Tongue (tissue), 3 donors: ENCODE measurements at places on chromosomes 7 and 10.

GRCh38 chr10:78645169-78645686 is 423.5 kb upstream of the ZMIZ1 start:
- no peak for DNase-seq

- DNase-seq: no peak
Observed at GRCh38 chr7:44215531-44215930, 14.8 kb downstream of the YKT6 start.

DNA sequence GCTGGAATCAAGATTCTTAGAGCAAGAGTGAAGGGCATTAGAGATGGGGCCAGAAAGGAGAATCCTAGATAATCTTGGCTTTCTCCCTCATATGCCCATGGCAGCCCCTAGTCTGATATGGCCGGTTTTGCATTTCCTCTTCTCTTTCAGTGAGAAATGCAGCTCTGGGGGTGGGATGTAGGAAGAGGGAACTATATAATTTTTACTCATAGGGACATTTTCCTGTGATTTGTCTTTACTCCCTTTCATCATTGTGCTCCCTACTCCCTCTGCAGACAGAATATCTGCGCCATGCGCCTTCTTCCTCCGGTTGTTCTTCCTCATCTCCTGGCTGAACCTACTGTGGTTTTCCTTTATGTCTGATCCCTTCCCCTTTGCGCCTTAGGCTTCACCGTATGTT is 16.8 kb upstream of the CHCHD1 start:
- DNase-seq: no peak

- peak; percentile 62 for DNase-seq
Observed at GRCh38 chr7:977326-978048, 2.1 kb upstream of the COX19 start.

GRCh38 chr10:91925022-91925320 is 1.4 kb downstream of the BTAF1 start:
- DNase-seq: no peak

DNA sequence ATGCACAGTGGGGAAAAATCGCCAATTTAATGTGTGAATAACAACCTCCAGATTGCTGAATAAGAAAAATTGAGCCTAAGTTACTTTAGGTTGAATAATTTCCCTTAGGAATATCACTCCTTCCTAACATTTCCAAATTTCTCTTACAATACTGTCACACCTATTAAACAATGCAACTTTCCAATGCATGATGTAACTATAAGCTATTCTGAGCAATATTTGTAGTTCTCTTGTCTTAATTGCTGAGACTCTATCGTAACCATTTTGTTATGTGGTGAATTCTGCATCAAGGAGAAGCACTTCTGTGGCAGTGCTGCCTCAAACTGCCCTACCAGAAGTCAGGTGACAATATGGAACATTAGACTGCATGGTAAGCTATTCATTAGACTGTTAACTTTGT is 386.7 kb upstream of the LRRN3 start:
- DNase-seq: no peak

DNA sequence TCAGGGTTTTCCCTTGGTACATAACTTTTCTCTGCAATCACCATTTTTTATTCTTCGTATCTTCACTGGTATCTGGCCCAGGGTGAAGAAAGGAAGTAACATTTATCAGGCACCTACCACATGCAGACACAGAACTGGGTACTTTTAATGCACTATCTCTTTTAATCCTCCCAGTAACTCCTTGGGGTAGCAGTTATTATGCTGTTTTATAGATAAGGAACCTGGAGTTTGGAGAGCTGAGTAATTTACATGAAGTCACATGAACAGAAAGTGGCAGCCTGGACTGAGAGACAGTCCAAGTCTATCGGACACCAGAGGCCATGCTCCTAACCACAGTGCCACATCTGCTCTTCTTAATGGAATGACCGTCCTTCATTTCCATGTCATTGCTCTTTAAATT is 117.1 kb upstream of the PODXL start:
- no peak for DNase-seq

GRCh38 chr10:93584445-93584844 is 16.6 kb downstream of the RBP4 start:
- DNase-seq: no peak

GRCh38 chr10:132033632-132034031 is 32.1 kb upstream of the JAKMIP3 start:
- DNase-seq: no peak

DNA sequence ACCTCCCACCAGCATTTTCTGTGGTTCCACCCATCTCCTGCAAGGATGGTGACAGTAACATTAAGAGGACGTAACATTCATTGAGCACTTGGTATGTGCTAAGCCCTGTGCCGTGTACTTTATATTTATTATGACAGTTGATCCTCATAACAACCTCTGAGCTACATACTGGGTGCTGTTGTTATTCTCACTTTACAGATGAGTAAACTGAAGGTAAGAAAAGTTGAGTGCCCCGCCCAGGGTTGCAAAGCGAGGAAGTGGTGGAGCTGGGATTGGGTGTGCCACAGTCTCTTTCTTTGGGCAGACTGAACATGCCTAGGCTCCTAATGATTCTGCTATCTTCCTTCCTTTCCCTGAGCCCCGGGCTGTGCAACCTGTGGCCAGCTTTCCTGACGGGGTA is 107.4 kb downstream of the SH3PXD2A start:
- DNase-seq: no peak

GRCh38 chr7:82945056-82945455 is 217.6 kb downstream of the PCLO start:
- DNase-seq: no peak

DNA sequence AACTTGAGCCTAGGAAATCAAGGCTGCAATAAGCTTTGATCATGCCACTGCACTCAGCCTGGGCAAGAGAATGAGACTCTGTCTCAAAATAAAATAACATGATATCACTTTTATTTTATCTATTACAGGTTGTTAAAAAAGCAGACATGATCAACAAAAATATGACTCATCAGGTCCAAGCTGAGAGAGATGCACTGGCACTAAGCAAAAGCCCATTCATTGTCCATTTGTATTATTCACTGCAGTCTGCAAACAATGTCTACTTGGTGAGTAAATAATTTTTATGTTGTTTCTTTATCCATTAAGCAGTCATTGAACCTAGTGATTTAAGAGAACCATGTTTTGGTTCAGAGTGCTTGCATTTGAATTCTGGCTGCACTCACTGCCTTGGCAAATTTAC is 3.3 kb downstream of the MASTL start:
- DNase-seq: no peak

DNA sequence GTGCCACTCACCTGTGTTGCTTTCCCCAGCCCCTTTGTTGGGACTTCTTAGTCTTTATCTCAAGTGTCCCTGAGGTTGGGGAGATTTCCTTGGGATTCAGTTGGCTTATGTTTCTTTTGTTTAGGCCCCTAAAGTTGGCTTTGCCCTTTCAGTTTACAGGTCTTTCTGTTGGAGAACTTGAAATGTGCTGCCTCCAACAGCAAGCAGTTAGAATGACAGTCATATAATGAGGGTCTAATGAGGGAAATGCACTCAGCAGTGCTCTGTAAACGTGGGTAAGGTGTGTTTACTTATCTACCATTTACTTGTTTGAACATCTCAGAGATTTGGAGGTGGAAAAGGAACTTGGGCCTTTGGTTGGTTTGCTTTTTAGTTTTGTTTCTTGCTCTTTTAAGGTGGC is 191.4 kb upstream of the STK17A start:
- DNase-seq: no peak

DNA sequence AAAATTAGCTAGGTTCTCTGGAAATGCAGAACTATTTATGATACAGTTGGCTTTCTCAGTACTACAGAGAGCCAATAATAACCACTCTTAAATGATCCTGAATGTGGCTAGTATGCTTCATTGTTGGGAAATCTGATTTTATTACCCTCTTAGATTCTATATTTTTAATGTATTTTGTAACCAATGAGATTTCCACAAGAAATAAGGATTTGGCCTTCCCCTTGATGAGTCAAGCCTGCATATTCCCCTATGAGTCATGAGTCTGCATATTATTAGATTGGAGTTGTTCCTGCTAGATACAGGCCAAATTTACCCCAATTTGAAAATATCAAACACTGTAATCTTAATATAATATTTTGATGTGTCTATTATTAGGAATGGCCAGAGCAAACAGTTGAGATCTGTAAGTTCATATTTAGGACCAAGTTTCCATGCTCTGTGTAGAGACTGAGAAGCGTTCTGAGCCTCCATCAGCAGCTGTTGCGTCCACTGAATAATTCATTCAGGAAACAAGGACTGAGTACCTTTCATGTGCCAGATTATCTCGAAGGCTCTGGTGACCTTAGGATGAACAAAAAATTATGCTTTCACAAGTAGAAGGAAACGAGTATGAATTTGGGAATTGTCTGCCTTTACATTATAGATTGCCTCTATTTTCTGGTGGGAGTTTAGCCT is 793.4 kb downstream of the NRG3 start:
- no peak for DNase-seq

- DNase-seq: peak; percentile 32
Observed at GRCh38 chr10:106980495-106981451, 183.7 kb downstream of the SORCS1 start.

DNA sequence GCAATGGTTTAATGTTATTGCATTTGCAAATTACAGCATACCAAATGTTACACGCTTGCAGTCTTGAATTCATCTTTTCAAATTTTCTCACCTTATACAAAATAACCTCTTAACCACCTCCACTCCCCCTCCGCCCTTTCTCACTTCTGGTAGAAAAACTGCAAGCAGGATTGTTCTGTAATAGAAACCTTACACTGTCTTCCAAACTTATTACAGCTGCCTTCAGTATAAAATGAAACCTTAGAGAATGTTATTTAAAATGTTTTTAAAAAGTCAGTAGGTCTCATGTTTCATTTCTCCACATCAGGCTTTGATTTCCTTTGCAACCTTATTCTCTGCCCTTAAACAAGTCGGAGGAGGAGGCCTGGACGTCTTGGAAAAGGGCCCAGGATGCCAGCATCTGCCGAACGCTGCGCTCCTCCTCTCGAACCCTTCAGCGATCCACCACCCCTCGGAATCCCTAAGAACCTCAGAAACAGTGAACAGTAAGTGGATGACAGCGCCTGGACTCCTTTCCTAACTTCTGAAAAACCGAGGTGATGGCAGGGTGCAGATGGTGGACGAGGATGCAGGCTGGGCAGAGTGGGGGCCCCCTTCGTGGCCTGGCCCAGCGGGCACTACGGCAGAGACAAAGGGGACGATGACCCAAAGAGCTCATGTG is 74.0 kb downstream of the FGFR2 start:
- peak; percentile 54 for DNase-seq

DNA sequence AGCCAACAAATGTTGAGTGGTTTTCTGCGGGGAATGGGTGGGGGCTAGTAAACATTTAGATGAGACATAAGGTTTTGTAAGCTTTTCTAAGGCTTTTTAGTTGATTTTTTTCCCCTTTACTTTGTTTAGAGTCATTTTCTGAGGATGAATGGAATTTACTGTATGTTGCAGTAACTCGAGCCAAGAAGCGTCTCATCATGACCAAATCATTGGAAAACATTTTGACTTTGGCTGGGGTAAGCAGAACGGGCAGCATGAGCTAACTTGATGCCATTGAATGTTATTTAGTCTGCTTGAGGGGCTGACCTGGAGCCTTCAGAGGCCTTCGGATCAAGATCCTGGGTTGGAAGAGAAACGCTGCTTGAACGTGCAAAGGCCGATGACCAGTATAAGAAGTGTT is 37.3 kb downstream of the FBH1 start:
- peak; percentile 48 for DNase-seq

GRCh38 chr10:35335133-35336083 is 901 bp upstream of the CCNY start:
- DNase-seq: no peak

- no peak for DNase-seq
Observed at GRCh38 chr7:143890558-143890957, 11.4 kb downstream of the TCAF1 start.

- DNase-seq: no peak
Observed at GRCh38 chr10:86785037-86785436, 28.6 kb downstream of the BMPR1A start.

- DNase-seq: no peak
Observed at GRCh38 chr7:152683297-152683696, 7.4 kb upstream of the XRCC2 start.

DNA sequence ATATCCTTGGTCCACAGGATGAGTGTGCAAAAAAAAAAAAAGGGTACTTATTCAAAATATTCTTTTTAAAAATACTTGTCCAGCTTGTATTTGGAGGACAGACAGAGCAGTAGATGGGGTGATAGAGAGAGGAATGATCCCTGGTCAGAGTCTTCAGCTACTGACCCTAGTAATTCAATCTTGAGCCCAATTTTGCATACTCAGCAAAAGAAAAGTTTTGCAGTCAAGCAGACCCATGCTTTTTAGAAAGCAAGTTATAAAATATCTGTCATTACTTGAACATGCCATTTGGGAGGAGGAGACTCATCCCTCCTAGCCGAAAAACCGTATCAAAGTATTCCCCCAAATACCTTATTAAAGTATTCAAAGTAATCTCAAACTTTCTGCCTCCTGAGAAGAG is 585.0 kb downstream of the KCNMA1 start:
- no peak for DNase-seq

- DNase-seq: no peak
Observed at GRCh38 chr7:42978496-42978895, 46.3 kb downstream of the MRPL32 start.

DNA sequence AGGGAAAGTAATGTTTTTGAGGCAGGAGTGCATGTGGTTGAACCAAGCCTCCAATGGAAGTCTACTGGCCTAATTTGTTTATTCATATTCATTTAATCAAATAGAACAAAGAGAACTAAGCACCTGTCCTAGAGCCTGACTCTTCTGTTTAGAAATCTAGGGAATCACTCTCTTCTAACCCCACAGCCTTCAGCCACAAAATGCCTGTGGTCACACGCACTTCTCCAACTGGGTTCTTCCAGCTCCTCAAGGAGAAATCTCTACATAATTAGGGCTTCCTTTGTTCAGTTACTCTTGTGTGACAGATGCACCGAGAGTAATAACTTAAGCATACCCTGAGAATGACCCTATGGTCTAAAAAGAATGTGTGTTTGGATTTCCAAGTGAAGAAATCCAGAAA is 133.7 kb upstream of the NAMPT start:
- DNase-seq: no peak

DNA sequence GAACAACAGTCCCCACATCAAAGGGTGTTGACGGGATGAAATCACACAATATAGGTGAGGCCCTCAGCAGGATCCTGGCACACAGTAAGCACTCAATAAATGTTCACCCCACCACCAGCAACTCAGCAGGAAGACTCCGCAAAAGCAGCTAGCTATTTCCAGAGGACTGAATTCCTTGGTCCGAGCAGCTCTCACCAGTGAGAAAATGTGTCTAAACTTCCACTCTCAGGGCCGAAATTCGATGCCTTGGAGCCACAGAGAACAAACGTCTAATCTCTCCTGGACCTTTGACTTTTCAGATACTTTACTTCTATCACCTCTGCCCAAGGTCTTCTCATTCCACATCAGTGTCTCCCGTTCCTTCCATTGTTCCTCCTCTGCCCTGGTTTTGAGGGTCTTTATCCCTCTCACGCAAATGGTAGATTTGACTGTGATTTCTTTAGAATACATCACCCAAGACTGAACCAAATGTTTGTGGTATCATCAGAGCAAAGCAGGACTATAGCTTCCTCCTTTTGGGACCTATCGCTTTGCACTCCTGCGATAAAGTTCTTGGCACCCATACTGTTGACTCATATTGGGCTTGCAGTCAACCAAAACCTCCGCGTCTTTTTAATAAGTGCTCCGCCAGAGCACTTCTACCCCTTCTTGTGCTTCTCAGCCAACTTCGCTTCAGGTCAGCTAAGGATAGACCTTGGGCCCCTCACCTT is 903 bp upstream of the NT5C2 start:
- no peak for DNase-seq

GRCh38 chr10:62582804-62583208 is 208.6 kb downstream of the ZNF365 start:
- no peak for DNase-seq

- DNase-seq: no peak
Observed at GRCh38 chr7:47540387-47541350, 41.2 kb downstream of the TNS3 start.
